RPMI8226 (cell line): ENCODE measurements at places on chromosomes 6 and 20.

- DNase-seq = peak; percentile 79
These were observed 6.9 kb upstream of the HELZ2 start for GRCh38 chr20:63580796-63581461.

DNA sequence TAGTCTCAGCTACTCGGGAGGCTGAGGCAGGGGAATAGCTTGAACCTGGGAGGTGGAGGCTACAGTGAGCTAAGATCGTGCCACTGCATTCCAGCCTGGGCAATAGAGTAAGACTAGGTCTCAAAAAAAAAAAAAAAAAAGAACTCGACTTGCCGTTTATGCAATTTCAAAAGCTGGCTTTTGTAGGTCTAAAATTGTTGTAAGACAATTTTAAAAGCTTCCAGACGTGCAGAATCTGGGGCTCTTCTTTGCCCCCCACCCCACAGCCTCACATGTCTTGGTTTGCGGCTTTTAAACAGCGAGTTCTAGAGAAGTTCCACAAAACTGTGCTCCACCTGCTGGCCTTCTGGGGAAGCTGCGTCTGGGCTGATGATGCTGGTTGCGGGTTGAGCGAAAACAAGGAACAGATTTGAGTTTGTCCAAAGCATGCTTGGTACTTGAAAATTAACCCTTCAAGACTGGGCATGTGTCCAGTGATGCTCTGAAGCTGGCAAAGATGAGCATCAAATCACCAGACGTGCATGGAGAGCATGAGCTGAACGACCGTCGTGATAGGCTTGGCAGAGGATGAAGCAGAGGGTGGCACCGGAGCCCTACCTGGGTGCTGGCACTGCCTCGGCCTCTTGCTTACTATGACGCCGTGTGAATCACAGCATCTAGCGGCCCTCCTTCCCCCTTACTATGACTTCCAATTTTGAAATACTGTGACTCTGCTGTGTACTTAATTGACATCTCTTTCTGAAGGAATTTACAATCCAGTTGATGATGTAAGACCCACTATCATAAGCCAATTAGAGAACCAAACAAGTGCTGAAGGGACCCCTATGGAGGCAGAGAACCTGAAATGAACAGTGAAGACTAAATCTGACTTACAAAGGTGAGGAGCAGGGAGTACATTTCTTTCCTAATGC, 171.4 kb downstream of the GMPR start:
- peak; percentile 68 for DNase-seq

GRCh38 chr20:29301624-29302259, 1955.7 kb upstream of the DEFB115 start:
- no peak for DNase-seq

- no peak for DNase-seq
These were observed 76.2 kb upstream of the RPS6KA2 start for GRCh38 chr6:166703149-166703710.

DNA sequence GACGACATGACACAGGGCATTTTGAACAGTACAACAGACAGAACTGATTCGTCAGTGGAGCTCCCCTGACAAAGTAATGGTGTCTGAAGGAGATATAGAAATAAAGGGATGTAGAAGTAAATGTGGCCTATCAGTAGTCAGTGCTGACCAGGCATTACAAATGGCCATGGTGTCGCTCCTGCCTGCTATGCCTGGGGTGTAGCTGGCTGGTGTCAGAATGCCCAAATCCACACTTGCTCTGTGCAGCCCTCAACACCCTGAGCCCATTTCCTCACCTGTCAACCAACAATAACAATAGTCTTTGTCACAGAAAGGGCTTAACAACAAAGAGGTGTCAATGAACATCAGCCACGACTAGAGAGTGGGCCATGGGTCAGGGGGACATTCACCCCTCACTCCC, 53.2 kb downstream of the MAP3K5 start:
- no peak for DNase-seq

DNA sequence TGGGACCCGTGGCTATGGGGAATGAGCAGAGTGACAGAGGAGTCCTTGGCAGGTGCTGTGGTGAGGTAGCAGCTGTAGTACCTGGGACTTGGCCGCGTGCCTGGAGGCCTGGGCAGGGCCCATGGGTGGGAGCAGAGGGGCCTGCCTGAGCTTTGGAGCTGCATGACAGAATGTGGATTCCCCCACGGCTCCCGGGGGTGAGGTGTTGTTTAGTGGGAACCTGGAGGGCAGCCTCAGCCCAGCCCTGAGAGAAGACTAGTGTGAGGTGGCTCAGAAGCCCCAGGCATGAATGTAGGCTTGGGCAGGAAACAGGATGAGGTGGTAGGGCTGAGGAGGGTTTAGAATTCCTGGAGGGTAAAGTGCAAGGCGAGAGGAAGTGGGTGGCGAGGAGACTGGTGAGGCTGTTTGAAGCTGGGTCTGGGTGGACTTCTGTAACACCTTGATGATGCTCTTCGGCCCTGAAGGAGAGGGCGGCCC, 86.5 kb upstream of the SCP2D1 start:
- DNase-seq = peak; percentile 34

DNA sequence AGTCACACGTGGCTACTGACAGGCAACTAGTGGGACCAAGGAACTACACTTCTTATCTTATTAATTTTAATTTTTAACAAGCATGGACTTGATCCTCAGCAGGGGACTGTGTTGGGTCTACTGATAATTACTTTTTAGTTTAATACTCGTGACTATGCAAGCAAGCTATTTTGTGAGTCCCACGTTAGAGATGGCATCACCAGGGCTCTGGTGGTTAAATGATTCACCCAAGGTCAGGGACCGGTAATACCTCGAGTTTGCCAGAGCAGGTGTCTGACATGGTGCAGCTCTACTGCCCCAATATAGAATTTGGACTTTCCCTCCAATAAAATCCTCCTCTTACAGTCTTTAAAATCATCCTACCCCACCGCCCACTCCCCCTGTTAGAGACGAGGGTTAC, 98.6 kb upstream of the RIN2 start:
- DNase-seq = no peak

DNA sequence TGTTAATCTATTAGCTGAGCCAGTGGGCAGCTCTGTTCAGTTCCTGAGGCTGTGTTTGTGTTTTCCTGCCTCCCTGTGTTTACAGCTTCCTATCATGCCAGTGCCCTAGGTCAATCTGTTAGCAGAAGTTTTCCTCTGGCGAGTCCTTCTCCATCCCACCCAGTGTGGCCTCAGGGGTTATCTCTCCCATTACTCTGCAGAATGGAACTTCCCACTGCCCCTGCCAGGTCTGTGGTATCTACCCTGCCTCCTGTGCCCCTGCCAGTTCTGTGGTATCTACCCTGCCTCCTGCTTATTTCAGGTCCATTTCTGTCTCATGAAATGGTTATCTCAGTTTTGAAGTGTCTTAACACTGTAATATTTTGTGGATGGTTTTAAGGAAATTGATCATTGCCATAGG, 63.1 kb downstream of the SLX4IP start:
- DNase-seq = no peak

DNA sequence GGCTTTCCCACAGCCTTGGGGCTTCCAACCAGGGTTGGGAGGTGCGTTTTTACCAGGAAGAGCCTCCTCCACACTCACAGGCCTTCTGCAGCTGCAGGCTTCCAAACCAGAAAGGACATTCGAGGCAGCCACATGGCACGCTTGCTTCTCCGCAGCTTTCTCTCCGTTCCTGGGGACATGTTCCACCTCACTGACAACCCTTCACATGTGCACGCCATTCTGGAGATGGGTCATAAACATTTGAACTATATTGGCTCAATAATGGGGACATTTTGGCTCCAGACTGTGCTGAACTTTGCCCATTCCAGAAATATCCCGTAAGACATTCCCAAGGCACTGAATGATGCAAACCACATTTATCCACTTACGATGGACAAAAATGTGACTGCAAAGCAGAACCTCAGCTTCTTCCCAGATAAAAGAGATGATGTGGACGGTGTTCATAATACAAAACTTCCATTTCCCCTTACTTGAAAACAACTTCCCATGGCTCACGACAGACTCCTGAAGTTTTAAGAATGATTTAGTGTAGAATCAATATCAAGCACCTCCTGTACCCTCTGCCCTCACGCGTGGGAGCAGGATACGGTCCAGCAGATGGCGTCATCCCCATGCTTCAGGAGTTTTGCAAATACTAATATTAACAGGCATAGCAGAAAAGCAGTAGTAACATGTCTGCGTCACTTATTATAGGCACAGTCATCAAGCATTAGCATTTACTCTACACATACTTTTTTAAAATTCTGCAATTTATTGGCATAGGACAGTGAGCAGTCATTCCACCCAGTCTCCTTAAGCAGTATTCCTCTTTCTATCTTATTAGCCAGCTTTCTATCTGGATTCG, 25.4 kb upstream of the FOXF2 start:
- no peak for DNase-seq

DNA sequence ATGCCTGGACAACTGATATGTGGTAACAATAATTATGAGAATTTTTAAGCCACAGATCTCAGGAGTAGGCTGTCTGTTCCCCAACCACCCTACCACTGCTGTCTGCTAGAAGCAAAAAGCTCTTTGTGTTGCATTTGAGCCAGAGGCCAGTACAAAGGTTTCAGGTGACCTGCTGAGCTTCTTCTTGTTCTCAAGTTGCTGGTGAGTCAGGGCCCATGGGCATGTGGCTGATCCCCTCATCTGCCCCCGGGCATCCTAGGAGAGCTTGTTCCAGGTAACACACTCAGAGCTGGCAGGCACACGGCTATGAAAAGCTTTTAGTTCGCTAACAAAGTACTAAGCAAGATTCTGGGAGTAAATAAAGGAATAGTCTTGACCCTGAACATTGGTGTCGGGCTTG, 285.3 kb downstream of the CDC5L start:
- no peak for DNase-seq

DNA sequence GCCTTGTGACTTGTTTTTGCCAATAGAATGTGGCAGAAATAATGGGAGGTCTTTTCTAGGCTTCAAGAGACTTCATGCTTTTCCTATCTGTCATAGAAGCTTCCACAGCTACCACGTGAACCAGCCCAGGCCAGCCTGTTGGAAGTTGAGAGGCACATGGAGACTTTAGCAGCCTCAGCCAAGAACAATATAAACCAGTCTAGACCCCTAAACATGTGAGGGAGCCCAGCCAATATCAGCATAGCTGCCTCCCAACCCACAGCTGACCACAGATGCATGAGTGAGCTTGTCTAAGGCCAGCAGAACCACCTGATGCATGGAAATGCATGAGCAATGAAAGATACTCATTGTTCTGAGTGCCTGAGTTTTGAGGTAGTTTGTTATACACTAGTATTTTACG, 540.7 kb upstream of the BTBD3 start:
- DNase-seq = no peak

DNA sequence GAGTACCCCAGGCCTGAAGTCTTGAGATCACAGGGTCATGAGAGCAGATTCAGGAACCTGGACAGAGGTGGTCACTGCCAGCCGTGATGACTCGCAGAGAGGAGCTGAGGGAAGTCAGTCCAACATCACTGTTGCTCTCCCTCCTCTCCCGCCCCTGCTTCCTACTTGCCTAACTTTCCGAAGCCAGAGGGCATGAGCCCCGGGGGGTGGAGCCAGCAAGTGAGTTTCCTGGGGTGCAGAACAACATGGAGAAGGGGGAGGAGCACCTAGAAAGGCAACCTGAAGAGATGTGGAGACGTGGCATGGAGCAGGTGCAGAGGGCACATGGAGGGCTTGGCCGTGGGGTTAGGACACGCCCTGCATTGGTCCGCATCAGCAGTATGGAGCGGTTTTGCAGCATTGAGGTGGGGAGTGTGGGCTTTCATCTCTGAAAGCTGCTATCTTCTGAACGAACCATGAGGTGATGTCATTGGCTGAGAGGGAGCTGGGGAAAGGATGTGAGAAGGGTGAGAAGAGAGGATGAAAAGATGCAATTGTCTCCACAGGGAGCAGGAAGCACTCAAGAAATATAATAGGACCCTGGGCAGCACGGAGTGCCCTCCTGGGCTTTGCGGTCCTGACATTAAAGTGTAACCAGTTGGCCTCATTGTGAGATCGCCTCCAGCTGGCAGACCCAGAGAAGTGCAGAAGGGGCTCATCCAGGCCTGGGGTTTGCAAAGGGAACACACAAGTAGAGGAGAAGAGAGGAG, 25.0 kb downstream of the GDAP1L1 start:
- DNase-seq = no peak

DNA sequence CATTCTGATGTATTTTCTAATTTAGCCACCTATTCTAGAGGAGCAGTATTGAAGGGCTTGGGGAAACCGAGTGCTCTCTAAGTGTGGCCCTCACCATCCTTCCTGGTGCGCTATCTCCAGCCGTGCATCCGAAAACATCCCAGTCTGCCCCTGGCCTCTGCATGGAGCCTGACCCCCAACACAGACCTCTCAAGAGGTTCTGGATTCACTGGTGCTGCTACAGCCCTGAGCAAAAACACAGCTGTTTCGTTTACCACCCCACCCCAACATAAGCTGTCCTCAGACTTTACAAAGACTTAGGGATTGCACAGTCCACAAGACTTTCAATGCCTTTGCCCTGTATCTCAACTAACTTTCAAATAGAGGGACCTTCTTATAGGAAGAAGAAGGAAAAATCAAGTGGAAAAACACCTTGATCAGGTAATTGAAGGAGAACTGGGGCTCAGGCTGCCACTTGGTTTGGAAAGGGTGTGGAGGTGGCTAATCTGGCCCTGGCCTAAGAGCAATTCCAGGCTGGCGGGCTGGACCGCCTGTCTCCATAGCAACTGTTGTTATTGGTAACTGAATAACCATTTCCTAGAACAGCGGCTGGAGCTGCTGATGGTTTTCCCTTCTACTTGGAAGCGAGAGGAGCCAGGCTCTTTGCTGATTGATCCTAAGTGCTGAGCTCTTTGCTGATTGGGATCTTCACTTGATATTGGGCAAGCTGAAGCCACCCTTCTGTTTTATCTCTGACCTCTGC, 90.2 kb upstream of the TOX2 start:
- no peak for DNase-seq

DNA sequence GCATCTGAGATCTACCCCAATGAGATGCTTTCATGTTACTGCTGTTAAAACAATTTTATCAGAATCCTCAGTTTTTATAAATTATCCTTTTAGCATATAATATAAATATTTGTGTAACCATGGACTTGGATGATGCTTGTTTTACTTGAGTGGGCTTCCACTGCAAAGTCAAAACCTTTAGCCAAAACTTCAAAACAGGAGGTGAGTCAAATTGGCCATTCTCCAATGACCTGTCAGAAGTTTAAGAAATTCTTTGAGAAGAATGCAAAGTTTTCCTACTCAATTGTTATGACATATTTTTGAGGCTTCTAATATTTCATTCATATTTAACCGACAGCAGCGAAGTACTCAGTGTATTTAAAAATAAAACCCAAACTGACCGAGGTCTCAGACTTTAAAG, 507.9 kb downstream of the EYS start:
- no peak for DNase-seq

GRCh38 chr6:42113936-42114636, 28.3 kb downstream of the C6orf132 start:
- no peak for DNase-seq

GRCh38 chr6:144931172-144932035, 646.3 kb downstream of the UTRN start:
- DNase-seq = peak; percentile 26
